AG04450 (cell line): ENCODE measurements at places on chromosomes 2 and 18.

- DNase-seq: no peak
Measured at GRCh38 chr2:85697096-85697495, 2.9 kb downstream of the GNLY start.

GRCh38 chr18:49728542-49728941 is 84.8 kb downstream of the ACAA2 start:
- DNase-seq: no peak

DNA sequence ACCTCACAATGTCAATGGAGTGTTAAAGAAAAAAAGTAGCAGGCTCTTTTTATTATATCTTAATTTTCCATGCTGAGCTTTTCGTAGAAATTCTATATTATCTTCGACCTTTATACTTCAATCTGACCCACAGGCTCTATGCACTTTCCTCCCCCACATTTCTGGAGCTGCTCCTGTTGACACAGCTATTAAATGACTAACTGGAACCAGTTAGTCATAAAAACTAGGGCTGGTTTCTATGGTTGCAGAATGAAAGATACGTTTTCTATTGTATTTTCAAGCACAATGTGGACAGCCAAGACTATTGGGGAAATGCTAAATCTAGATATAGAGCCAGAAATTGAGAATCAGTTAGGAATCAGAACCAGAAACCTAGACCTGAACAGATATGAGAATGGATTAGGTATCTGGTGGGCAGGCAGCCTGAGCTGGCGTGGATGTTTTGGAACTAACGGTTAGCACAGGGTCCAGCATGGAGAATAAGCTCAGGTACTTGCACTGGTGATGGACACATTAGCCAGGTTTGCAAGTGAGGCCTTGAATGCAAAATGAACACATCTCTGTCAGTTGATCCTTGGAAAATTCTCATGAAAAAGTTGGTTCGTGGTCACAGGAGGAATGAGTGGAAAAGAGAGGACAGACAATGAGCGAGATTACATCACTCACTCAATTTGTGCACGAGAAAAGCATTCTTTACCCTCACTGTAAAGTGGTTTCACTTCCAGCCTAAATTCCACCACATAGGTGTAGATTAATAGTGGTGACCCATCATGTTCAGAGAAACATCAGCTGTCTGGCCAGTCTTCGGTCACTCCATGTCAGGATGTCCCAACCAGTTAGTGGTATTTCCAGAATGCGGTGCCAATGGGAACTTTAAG is 144.6 kb upstream of the EPHA4 start:
- no peak for DNase-seq

GRCh38 chr18:77068321-77069312 is 64.0 kb downstream of the MBP start:
- DNase-seq: peak; percentile 36

GRCh38 chr2:64607381-64608304 is 46.1 kb downstream of the SERTAD2 start:
- DNase-seq: no peak

GRCh38 chr18:12247946-12248345 is 6.2 kb upstream of the CIDEA start:
- no peak for DNase-seq

DNA sequence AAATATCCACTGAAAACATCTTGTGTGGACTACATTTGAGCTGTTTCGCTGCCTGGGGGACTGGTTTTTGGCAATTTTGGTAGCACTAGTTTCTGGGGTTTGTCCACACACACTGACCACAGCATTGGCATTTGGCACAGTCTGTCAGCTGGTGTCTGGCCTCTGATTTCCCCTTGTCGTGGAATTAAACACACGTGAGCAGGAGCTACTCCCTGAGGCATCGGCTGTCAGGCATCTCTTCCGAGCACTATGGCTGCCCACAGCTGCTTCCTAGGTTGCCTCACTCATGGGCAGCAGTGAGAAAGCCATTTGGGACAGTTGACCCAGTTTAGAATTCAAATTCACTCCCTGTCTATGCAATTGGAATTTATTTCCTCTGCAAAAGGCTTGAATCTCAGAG is 46.8 kb upstream of the FZD5 start:
- no peak for DNase-seq

GRCh38 chr2:231318954-231319353 is 76.6 kb upstream of the B3GNT7 start:
- DNase-seq: no peak

DNA sequence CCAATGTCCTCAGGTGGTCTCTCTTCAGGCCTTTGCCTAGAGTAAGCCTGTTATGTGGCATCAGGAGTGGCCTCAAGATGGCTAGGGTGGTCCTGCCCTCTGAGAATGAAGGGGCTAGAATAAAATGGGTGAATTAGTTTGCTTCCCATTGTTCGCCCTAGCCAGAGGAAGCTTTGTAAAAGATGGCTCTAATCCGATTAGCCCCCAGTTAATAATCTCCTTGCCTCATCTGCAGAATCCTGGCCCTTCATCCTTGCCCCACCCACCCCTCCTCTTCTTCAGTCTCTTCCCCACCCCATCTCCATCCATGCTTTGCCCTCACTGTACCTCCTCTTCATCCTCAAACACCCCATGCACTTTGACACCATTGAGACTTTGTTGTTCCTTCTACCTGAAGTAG is 57.4 kb upstream of the LGALSL start:
- DNase-seq: no peak

- no peak for DNase-seq
Measured at GRCh38 chr2:236081171-236081570, 87.0 kb downstream of the GBX2 start.

DNA sequence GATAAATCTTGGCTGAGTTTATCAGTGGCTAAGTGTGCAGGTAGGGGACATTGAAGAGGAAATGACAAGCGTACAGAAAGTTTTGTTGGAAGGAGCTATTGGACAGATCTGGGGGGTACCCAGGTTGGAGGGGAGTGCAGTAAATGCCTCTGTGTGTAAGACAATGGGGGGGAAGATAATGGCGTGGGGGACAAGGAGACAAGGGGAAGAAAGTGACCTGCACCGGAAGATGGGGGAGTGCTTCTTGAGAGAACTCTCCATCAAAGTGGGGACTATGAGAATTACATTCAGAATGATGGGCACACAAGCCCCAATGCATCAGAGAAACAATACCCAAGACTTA is 190.0 kb downstream of the ALPK2 start:
- no peak for DNase-seq

GRCh38 chr2:201969241-201969937 is 64.3 kb upstream of the FZD7 start:
- no peak for DNase-seq

DNA sequence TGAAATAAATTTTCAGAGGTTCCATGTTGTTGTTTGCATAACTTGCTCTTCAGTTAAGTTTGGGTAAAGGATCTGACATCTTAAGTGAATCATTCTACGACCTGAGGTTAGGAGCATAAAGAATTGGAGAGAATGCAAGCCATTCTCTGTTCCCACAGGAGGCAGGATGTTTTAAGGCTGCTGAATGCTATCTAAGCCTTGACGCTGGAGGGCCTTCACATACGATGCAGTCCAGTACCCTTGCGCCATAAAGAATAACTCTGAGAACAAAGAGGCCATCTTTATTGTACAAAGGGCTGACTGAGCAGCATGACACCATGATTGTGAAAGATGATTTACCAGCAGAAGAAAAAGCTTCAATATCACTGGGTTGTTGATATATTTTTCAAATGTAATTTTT is 198.4 kb downstream of the NYAP2 start:
- DNase-seq: no peak

GRCh38 chr2:165273176-165273575 is 34.0 kb downstream of the SCN2A start:
- DNase-seq: no peak

- peak; percentile 55 for DNase-seq
Measured at GRCh38 chr2:18209934-18210639, 331.6 kb downstream of the KCNS3 start.

DNA sequence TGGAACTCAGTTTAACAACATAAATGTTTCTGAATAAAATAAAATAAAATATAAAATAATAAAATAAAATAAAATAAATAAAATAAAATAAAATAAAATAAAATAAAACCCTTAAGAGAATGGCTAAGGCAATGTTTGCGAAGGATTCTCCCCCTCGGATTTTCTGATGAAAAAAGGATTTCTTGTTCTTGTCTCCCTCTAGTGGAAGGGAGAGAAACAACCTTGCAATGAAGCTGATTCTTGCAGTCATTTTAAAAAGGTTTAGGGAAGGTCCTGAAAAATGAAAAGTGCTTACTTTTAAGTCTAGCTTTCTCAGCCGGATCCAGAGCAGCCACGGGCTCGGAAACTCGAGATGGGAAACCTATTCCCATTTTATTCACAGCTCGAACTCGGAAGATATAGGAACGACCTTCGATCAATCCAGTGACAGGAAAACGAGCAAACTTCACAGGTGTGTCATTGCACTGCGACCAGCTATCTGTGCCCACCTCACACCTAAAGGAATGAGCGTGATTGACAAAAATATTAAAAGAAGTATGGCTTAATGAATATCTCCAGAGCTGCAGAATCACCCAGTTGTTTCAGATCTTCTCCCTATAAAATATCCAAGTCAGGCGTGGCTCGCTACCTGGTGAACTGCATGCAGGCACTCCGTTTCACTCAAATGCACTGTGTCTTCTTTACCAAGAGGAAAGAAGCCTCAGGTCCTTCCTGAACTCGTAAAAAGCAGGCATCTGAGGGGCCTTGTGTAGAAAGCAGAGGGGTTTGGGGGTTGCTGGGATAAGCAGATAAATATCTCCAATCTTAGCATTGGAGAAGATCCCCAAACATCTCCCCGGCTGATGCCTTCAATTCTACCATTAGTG is 68.1 kb downstream of the MYOM1 start:
- no peak for DNase-seq

- DNase-seq: no peak
Measured at GRCh38 chr2:96903815-96904214, 33.9 kb upstream of the SEMA4C start.

GRCh38 chr2:27194538-27195354 is 17.1 kb upstream of the ATRAID start:
- no peak for DNase-seq

GRCh38 chr2:136281281-136282114 is 163.5 kb upstream of the CXCR4 start:
- no peak for DNase-seq

- DNase-seq: no peak
Measured at GRCh38 chr2:11292464-11293255, 51.8 kb downstream of the ROCK2 start.

DNA sequence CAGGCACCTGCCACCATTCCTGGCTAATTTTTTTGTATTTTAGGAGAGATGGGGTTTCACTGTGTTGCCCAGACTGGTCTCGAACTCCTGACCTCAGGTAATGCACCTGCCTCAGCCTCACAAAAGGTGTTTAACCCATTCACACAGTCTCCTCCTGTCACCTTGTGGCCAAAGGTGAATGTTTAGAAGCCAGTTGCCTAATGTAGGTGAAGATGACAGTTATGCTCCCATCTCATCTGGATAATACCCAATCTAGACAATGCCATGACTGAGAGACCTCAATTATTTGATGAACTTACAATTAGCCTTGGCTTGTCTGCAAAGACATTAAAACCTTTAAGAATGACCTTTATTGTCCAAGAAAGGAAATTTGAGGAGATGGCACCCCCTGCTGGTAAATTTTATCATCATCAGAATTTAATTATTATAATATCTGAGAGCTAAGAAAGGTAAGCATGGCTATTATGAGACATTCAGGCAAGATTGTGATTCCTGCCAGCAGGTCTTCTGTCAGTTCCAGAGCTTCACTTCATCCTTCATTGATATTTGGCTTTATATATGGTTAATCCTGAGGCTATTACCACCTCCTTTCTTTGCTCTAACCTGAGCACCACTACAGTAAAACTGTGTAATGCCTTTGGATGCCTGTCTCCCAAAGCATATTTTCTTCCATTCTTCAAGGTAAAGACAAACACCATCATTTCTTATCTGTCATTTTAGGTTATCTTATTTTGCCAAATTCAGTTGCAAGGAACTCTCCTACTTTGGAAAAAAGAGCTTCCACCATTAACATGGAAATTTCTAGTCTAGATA is 117.6 kb downstream of the FAM124B start:
- no peak for DNase-seq

GRCh38 chr2:236840215-236840614 is 245.5 kb upstream of the COPS8 start:
- no peak for DNase-seq

- no peak for DNase-seq
Measured at GRCh38 chr2:128605421-128605820, 286.8 kb upstream of the HS6ST1 start.

DNA sequence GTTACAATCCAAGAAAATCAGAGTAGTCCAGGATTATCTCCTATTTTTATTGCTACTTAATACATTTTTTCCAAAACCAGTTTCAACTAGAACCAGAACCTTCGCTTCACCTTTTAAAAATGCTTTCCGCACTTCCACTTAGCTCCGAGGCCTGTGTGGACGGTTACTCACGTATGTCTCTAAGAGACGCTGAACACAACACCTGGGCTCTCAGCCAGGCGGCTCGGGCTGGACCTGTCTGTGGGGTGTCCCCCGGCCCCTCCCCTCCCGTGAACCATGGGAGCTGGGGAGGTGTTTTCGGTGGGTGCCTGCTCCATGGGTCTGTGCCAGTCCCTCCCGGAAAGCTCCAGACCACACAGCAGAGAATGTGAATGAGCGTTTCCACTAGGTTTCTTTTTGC is 223.8 kb downstream of the GLI2 start:
- DNase-seq: no peak

GRCh38 chr2:101751875-101752619 is 54.5 kb downstream of the MAP4K4 start:
- no peak for DNase-seq
